ENCODE measurements at places on chromosomes 11 and 22. TPM values are rescaled to one million over a fixed set of nuclear protein-coding genes. Genes with fewer than 3 reads are reported as not detected.

DNA sequence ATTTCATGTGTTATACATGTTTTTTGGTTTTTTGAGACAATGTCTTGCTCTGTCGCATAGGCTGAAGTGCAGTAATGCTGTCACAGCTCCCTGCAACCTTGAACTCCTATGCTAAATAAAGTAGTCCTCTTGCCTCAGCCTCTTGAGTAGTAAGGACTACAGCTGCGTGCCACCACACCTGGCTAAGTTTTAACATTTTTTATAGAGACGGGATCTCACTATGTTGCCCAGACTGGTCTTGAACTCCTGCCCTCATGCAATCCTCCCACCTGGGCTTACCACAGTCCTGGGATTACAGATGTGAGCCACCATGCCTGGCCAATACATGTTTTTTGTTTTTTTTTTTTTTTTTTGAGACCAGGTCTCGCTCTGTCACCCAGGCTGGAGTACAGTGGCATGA is 33.9 kb downstream of the SWAP70 start:
- no peak overlapping the region for H3K27ac ChIP-seq
- DNase-seq = no peak
- H3K4me3 ChIP-seq = no peak overlapping the region
- H3K27me3 ChIP-seq = no peaks in the 10 kb centered on the region

GRCh38 chr22:30508216-30508615 is 2.7 kb upstream of the SEC14L4 start:
- H3K36me3 ChIP-seq = no peaks in the 10 kb centered on the region
- H3K4me3 ChIP-seq = no peak overlapping the region
- no peak overlapping the region for H3K27ac ChIP-seq
- H3K4me1 ChIP-seq = no peaks in the 10 kb centered on the region
- DNase-seq = no peak

DNA sequence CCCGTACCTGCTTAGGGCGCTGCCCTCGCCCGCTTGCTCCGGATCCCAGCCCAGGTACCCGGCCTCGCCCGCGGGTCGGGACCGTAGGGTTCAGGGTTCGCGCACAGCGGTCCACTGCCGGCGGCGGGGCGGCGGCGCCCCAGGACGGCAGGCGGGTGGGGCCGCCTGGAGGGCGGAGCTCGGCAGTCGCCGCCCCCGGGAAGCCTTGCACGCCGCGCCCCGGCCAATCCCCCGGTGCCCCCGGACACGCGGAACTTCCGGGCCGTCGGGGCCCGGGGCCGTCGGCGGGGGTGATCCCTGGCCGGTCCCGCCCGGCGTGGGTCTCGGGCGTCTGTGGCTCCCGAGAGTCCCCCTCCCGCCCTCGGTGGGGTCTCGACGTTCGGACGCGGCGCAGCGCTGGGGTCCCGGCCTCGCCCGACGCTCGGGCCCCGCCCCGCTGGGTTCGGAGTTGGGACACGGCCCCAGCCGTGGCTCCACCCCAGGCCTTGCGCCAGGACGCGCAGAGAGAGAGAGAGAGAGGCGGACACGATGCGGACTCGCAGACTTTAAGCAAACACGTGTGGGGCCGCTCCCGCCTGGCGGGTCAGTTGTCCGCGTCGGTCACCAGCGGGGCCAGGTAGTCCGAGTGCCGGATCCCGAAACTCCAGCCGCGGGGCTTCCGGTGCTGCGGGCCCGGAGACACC is at the start of gene TYMP:
TSS of gene TYMP (minus strand) at position 116 of the 683 bp plus-strand sequence. CDS start 303 bp downstream, outside the sequence.
- H3K27ac ChIP-seq = no peak within 1 kb of the TSS
- peaks cover 70% of the 10 kb centered on the region for H3K27me3 ChIP-seq
- no peak for DNase-seq
- H3K4me1 ChIP-seq = no peaks in the 10 kb centered on the region

- no peak overlapping the region for H3K27ac ChIP-seq
- no peak for DNase-seq
- peaks cover 9% of the 10 kb centered on the region for H3K27me3 ChIP-seq
Measured at GRCh38 chr22:23767303-23767672, 484 bp downstream of the CHCHD10 start.

DNA sequence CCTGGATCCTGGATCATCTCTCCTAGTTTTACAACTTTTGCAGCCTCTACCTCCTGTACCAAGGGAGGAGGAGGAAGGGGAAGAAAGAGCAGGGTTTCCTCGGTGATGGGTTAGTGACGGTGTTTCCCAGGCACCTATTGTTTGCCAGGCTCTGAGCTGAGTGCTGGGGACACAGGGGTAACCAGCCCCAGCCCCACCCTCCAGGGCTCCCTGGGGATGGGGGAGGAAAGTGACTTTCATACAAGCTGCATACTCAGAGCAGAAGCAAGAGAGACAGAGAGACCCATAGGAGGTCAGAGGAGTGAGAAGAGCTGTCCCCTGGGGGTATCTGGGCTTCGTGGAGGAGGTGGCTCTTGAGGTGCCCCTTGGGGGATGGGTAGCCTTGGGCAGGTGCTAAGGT is 89.4 kb upstream of the THY1 start:
- no peaks in the 10 kb centered on the region for H3K27me3 ChIP-seq
- H3K27ac ChIP-seq = no peak overlapping the region
- H3K4me3 ChIP-seq = no peak overlapping the region
- DNase-seq = no peak
- H3K36me3 ChIP-seq = no peaks in the 10 kb centered on the region

DNA sequence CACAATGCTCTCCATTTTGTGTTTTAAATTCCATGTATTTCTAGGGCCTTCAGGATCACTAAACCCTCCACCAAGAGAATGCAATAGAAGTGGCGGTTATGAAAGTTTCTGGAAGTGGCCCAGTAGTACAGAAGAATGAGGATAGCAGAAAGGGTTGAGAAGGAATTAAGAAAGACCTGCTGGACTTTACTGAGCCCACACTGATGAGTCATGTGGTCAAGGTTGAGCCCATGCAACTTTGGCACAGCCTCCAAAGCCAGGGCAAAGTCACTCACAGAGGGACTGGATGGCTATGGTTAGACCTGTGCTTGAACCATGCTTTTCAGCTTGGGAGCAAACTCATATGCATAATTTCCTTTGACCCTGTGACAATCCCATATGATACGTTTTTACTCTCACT is 102.9 kb upstream of the PLET1 start:
- peaks cover 5% of the 10 kb centered on the region for H3K4me1 ChIP-seq
- no peaks in the 10 kb centered on the region for H3K36me3 ChIP-seq
- no peak overlapping the region for H3K27ac ChIP-seq
- H3K27me3 ChIP-seq = no peaks in the 10 kb centered on the region
- DNase-seq = no peak

DNA sequence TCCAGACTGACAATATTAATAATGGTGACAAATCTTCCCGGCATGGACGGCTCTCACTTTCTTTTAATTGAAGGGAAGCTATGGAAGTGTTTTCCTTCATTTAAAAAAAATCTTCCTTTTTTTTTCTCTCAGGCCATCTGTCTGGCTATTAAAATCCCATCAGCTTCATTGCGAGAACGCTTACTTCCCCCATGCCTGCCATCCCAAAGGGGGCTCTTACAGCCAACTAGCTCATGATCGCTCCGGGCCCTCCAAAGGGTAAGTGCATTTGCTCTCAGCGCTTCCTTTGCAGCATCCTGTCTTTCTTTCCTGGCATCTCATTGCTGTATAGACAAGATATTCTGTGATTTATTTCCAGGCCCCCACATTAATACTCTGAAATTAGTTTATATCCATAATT is 20.7 kb downstream of the CACNG2 start:
- DNase-seq = no peak
- peaks cover 4% of the 10 kb centered on the region for H3K4me1 ChIP-seq
- H3K27ac ChIP-seq = no peak overlapping the region
- no peak overlapping the region for H3K4me3 ChIP-seq
- no peaks in the 10 kb centered on the region for H3K36me3 ChIP-seq

GRCh38 chr11:32935462-32936029 is 42.9 kb downstream of the QSER1 start:
- H3K27ac ChIP-seq = no peak overlapping the region
- H3K36me3 ChIP-seq = peaks cover 54% of the 10 kb centered on the region
- DNase-seq = no peak
- no peak overlapping the region for H3K4me3 ChIP-seq

DNA sequence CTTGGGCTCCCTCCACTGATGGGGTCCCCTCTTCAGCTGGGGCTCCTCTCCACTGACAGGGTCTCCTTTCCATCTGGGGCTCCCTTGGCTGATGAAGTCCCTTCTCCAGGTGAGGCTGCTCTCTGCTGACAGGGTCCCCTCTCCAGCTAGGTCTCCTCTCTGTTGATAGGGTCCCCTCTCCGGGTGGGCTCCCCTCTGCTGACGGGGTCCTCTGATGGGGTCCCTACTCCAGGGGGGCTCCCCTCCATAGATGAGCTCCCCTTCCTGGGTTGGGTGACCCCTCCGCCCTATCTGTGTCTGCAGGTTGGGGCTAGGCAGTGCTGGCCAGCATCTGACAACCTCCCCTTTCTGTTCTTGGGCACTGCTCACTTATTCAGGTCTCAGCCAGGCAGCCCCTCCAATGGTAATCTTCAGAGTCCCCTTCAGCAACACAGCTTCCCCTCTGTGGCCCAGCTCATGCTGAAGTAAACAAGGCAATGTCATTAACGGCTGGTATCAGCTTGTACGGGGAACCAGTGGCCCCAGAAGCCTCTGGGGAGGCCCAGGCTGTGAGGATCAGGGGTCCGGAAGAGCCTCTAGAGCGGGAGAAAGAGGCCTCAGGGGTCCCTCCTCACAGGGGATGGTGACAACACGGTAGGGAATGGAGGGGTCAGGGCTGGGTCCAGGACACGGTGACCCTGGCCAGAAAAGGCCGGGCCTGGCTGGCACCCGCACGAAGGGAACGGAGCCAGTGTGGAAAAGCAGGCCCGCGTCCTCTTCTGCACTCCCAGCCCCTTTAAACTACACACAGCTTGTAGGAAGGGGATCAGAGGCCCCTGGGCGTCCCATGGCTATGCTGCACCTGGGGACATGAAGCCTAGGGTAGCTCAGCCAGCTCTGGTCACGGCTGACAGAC is 9.6 kb upstream of the CD81 start:
- H3K4me1 ChIP-seq = no peaks in the 10 kb centered on the region
- no peak overlapping the region for H3K27ac ChIP-seq
- no peak overlapping the region for H3K4me3 ChIP-seq
- no peaks in the 10 kb centered on the region for H3K36me3 ChIP-seq
- H3K27me3 ChIP-seq = no peaks in the 10 kb centered on the region

Gene NCF4
- total RNA-seq = not detected

Gene RAB36
- 1.0 TPM for total RNA-seq

Gene BTG4
- total RNA-seq = not detected

Gene OPCML
- total RNA-seq = 2.3 TPM

Gene ST14
- 25.7 TPM for total RNA-seq

Gene ANO1
- total RNA-seq = 5.0 TPM

Gene SLC22A6
- not detected for total RNA-seq

Gene NXPE4
- not detected for total RNA-seq

Gene RFPL3
- not detected for total RNA-seq

Gene ETS1
- 33.7 TPM for total RNA-seq

Gene CREB3L1
- total RNA-seq = 13.7 TPM

Gene NOL12
- 28.3 TPM for total RNA-seq
